ENCODE measurements at places on chromosomes 2 and 18. TPM values are rescaled to one million over a fixed set of nuclear protein-coding genes. Genes with fewer than 3 reads are reported as not detected.

- DNase-seq = no peak
Measured at GRCh38 chr2:174874085-174874484, 109.8 kb upstream of the CHRNA1 start.

- no peak for DNase-seq
Measured at GRCh38 chr2:127146820-127147502, 40.0 kb upstream of the BIN1 start.

GRCh38 chr18:48991319-48991660 is 40.5 kb upstream of the SMAD7 start:
- no peak for DNase-seq

DNA sequence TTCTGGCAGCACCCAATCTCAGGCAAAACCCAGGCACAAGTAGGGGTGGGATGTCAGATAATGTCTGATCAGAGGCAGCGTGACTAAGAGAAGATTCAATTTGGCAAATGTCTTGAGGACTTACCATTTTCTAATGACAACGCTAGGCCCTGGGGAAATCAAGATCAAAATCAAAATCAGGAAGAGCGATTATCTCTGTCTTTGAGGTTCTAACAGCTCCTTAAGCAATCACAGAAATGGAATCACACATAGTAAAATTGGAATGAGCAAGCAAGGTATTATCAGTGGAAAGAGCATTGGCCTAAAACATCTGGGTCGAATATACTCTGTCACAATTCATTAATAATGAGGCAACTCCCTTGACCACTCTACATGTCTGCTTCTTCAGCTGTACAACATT is 8.6 kb upstream of the SERPINB2 start:
- DNase-seq = no peak

DNA sequence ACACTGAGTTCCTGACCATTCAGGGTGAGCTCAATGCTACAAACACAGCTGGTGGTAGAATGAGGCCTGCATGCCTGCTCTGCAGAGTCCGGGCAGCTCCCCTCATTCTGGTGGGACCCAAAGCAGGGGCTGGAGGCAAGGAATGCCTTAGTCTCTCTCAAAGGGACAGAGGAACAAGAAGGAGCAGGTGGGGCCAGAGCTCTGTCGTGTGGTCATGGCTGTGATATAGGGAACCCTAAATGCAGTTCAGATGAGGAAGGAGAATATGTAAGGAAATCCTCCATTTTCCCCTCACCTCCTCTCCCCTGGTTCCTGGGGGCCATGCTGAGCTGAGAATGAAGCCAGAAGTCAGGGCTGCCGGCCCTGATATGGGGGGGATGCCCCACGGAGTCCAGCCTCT is 334.3 kb downstream of the CYP26B1 start:
- no peak for DNase-seq

GRCh38 chr2:126172631-126173184 is 483.2 kb upstream of the GYPC start:
- no peak for DNase-seq

GRCh38 chr2:237964578-237965404 is 2.0 kb upstream of the UBE2F start:
- peak; percentile 69 for DNase-seq

DNA sequence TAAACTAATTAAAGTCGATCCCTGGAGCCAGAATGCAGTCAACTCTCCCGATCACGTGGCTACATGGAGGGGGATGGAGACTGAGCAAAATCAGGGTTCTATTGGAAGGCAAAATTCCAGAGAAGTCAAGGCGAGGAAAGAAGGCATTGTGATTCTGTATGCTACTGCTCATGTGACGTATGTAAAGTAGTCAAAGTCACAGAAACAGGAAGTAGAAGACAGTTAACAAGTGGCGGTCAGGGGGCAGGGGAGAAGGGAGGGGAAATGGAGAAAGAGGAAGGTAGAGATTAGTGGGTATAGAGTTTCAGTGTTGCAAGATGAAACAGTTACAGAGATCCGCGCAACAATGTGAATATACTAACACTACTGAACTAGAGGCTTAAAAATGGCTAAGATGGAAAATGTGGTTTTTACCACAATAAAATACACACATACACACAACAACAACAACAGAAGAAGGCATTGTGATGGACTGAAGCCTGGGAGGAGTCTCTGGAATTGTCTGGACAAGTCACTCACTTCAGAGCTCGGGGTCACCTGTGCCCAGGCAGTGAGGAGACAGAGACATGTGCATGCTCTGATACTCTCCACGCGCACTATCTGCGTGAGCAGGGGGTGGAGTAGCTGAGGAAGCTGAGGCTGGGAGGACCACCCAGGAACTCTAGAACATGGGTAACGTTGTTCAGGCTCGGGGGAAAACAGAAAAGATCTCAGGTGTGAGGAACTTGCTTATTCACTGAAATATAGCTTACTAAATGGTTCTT is 89.9 kb upstream of the CDCA7 start:
- DNase-seq = no peak

GRCh38 chr2:854460-854859 is 96.2 kb upstream of the SNTG2 start:
- peak; percentile 61 for DNase-seq

Gene RMC1
- 26.9 TPM for polyA plus RNA-seq

Gene CRYBA2
- not detected for polyA plus RNA-seq

Gene PLEKHB2
- polyA plus RNA-seq = 54.0 TPM
